ENCODE measurements at places on chromosomes 7 and 10. TPM values are rescaled to one million over a fixed set of nuclear protein-coding genes. Genes with fewer than 3 reads are reported as not detected.

GRCh38 chr7:66768865-66769832 lies 28.6 kb downstream of the RABGEF1 start:
- no peaks in the 10 kb centered on the region for H3K36me3 ChIP-seq
- no peak overlapping the region for H3K4me3 ChIP-seq
- H3K27me3 ChIP-seq, result no peaks in the 10 kb centered on the region
- DNase-seq, result no peak

GRCh38 chr7:117716707-117717299 lies 156.4 kb downstream of the CTTNBP2 start:
- H3K4me1 ChIP-seq, result no peaks in the 10 kb centered on the region
- H3K27ac ChIP-seq, result no peak overlapping the region
- no peak overlapping the region for H3K4me3 ChIP-seq
- H3K36me3 ChIP-seq, result no peaks in the 10 kb centered on the region
- no peak for DNase-seq
- H3K27me3 ChIP-seq, result no peaks in the 10 kb centered on the region

DNA sequence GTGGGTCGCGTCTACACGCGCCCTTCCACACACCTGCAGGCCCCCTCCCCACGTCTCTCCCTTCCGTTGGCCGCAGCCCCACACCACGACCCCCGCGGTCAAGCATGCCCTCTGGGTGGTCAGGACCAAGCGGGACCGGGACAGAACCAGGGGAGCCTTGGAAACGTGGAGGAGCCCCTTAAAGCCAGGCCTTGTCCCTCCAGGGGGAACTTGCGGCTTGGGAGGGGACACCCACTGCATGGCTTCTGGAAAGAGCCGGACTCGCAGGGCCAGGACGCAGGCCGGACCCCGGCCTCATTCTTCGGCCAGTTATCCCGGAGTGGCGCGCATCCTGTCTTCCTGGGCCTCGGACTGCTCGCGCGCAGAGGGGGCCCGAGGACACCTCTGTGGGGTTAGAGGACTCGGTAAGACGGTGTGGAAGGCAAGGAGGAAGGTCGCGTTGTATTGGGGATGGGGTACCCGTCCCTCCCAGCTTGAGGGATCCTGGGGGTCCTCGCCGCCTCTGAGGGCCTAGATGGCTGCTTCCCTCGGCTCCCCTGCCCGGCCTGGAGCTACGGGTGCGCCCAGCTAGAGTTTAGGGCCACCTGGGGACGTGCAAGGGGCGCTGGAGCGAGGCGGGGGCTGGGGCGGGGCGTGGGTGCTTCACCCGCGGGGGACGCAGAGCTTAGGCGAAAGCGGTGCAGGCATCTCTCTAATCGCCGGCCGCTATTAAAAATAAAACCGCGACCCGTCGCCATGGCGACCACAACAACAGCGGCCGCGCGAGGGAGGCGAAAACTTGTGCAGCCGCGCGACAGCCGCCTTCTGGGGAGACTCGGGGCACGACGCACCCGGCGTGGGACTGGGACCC lies 1.8 kb upstream of the PDGFA start:
- no peaks in the 10 kb centered on the region for H3K36me3 ChIP-seq
- H3K27ac ChIP-seq, result peak overlapping the region; percentile 48
- H3K27me3 ChIP-seq, result no peaks in the 10 kb centered on the region
- H3K4me1 ChIP-seq, result no peaks in the 10 kb centered on the region
- H3K4me3 ChIP-seq, result peak overlapping the region; percentile 40

DNA sequence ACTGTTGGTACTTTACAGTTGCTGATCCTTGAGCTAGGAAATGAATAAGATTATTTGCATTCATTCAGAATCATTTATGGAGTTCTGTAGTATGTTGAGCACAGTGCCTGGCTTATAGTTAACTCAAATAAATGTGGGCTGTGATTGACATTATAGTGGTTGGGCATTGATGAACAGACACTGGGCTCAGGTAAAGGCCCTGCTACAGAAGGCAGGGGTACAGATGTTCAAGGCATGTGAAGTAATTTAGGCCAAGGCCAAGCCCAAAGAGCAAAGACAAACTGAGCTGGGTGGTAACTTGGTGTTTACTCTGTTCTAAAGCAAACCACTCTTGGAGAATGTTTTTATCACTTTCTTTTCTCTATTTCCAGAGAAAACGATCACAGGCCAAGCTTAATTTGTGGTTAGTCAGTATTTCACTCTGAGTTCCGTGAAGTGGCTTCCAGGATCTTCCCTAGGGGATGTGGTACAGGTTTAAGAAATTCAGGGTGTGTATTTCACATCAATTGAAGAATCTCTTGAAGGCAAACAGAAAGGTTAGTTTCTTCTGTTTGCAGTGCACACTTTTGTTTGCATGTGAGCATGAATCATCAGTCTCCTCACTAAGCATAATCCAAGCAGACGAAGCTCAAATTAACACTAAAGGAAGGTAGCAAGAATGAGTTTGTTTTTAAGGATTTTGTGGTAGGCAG lies 113.9 kb upstream of the PRR15 start:
- no peaks in the 10 kb centered on the region for H3K4me1 ChIP-seq
- H3K4me3 ChIP-seq, result no peak overlapping the region
- no peak overlapping the region for H3K27ac ChIP-seq
- no peaks in the 10 kb centered on the region for H3K36me3 ChIP-seq
- DNase-seq, result no peak

GRCh38 chr10:66837335-66837734 lies 88.5 kb upstream of the LRRTM3 start:
- H3K4me1 ChIP-seq, result no peaks in the 10 kb centered on the region
- H3K27ac ChIP-seq, result no peak overlapping the region
- no peaks in the 10 kb centered on the region for H3K36me3 ChIP-seq

DNA sequence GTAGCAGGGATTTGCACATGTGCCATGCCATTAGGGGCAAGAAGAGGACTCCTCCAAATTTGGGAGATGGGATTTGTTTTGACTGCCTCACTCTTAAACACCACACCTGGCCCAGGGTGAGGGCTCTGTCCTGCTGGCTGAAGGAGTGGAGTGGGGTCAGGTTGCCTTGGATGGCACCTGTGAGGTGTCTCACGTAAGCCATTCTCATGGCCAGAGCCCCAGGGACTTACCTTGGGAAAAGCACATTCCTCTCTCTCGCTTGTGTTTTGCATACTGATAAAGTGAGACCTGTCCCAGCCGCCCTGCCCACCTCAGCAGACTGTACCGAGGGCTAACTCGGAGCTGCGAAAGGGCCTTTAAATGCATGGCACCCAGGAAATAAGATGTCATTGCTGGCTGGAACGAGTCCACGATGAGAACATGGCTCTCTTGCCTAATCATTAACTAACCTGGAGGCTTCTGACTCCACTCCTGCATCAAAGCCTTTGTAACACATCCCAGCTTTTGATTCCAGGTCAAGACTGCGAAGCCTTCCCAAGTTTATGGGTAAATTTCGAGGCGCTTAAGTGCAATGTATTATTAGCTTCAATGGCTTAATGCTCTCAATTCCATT lies 184.0 kb upstream of the RNF32 start:
- no peaks in the 10 kb centered on the region for H3K4me1 ChIP-seq
- H3K27me3 ChIP-seq, result no peaks in the 10 kb centered on the region
- no peak overlapping the region for H3K27ac ChIP-seq
- DNase-seq, result no peak

DNA sequence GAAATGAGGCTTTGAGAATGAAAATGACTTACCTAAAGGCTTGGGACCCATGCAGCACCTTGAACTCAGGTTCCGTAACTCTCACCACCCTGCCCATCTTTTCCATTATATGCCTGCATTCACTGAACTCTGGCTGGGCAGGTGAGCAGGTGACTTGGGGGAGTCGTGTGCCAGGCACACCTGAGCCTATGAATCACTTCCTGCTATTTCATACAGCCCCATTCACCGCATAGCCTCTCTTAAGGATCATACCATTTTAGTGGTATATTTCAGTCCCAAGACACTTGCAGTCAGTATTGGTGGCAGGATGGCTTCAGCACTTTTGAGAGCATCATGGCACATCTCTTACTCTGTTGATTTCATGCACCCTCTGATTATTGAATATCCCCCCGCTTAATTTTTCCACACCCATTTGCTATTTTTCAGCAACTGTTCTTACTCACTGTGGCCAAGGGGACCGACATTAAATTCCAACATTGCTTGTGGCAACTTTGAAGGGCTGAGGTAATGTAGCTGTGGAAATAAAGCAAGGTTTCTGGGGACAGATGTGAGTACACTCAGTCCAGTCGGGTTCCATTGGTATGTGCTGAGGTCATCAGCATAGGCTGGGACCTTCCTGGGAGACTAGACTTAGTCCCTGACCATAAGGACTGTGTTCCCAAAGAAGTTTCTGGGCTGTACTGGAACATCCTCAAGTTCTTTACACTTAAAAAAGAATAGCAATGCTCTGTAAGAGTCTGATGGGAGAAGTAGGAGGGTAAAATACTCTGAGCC lies 39.8 kb upstream of the ZNF438 start:
- H3K4me3 ChIP-seq, result no peak overlapping the region
- no peak overlapping the region for H3K27ac ChIP-seq
- DNase-seq, result no peak
- H3K36me3 ChIP-seq, result no peaks in the 10 kb centered on the region
- no peaks in the 10 kb centered on the region for H3K4me1 ChIP-seq

- no peaks in the 10 kb centered on the region for H3K36me3 ChIP-seq
- H3K4me3 ChIP-seq, result no peak overlapping the region
- H3K27me3 ChIP-seq, result no peaks in the 10 kb centered on the region
- DNase-seq, result no peak
- no peaks in the 10 kb centered on the region for H3K4me1 ChIP-seq
These were observed 71.1 kb upstream of the EMX2 start for GRCh38 chr10:117471344-117471874.

Gene PDE6C
- not detected for polyA plus RNA-seq

Gene CUEDC2
- 51.5 TPM for polyA plus RNA-seq

Gene TLX1
- polyA plus RNA-seq, result 0.11 TPM

Gene AGMO
- 0.19 TPM for polyA plus RNA-seq

Gene RARRES2
- 184 TPM for polyA plus RNA-seq

Gene GIMAP5
- polyA plus RNA-seq, result 17.3 TPM

Gene PTPN12
- 24.3 TPM for polyA plus RNA-seq

Gene STEAP1B
- polyA plus RNA-seq, result not detected

Gene VCL
- 8.6 TPM for polyA plus RNA-seq

Gene PDZD7
- 0.89 TPM for polyA plus RNA-seq

Gene LIPM
- not detected for polyA plus RNA-seq

Gene CHAT
- polyA plus RNA-seq, result not detected
